Fibroblast of gingiva (primary cell): ENCODE measurements at places on chromosomes 2 and 18.

DNA sequence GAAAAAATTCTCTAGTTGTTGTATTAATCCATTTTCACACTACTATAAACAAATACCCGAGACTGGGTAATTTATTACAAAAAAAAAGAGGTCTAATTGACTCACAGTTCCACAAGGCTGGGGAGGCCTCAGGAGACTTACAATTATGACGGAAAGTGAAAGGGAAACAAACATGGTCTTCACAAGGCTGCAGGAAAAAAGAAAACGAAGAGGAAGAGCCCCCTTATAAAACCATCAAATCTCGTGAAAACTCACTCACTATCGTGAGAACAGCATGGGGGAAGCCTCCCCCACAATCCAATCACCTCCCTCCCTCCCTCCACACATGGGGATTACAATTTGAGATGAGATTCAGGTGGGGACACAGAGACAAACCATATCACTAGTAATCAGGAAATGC lies 61.7 kb upstream of the SPTBN1 start:
- peak; percentile 12 for DNase-seq

- no peak for DNase-seq
Measured at GRCh38 chr18:26646901-26647300, 98.5 kb upstream of the KCTD1 start.

DNA sequence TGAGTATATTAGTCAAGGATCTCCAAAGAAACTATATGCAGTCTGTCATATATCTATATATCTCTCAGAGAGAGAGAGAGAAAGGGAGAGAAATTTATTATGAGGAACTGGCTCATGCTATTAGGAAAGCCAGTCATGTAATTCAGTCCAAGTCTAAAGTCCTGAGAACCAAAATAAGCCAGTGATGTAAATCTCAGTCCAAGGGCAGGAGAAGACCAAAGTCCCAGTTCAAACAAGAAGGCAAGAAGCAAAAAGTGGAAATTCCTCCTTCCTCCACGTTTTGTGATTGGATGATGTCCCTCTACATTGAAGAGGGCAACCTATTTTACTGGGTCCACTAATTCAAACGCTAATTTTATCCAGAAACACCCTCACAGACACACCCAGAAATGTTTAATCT lies 34.2 kb upstream of the SPATS2L start:
- no peak for DNase-seq

GRCh38 chr2:142127248-142127647 lies 3.6 kb downstream of the LRP1B start:
- no peak for DNase-seq

GRCh38 chr2:173884025-173884802 lies 81.0 kb downstream of the SP3 start:
- peak; percentile 31 for DNase-seq

- peak; percentile 40 for DNase-seq
Measured at GRCh38 chr2:37877457-37878315, 47.4 kb upstream of the RMDN2 start.

- no peak for DNase-seq
Measured at GRCh38 chr18:4658804-4659203, 203.7 kb upstream of the DLGAP1 start.

GRCh38 chr2:187554704-187555082 lies 458 bp upstream of the TFPI start:
- DNase-seq = no peak

DNA sequence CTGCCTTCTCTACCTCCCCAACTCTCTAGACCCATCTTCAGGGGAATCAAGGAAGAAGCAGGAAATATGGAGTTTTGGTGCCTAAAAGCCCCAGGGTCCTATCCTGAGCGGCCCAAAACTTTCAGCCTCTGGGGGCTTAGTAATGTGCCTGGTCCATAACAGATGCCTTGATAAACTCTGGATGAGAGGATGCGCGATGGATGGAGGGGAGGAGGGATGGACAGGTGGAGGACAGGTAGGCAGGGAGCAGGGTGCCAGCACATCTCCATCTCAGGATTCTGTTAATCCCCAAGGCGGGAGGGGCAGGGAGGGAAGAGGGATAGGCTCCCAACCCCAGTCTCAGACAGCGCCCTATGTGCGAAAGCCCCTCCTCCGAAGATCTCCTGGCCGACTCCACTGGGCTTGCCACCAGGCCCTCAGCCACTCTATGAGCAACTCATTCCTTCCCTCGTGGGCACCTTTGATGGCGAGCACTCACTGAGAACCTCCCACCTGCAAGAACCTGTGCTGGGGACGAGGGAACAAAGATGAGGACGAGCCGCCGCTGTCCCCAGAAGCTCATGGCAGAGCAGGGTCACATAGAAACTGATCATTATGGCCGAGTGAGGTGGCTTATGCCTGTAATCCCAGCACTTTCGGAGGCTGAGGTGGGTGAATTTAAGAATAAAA lies 23.1 kb downstream of the HS1BP3 start:
- DNase-seq = no peak

- no peak for DNase-seq
Measured at GRCh38 chr2:66561645-66562303, 126.8 kb downstream of the MEIS1 start.

DNA sequence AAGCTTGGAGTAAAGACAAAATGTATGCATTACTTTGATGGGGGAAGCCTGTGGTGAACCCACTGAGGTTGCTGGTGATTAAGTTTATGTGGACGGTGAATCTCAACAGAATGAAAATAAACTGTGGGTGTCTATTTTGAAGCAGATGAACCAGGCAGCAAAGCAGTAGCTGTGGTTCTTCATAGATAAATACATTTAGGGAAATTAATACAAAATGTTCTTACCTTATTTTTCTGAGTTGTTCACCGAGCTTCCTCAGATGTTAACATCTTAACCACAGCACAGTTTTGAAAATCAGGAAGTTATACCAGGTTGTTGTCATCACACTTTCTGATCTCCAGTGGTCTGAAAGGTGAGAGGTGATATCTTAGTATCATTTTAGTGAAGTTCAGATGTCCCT lies 53.9 kb downstream of the NCK2 start:
- DNase-seq = no peak

DNA sequence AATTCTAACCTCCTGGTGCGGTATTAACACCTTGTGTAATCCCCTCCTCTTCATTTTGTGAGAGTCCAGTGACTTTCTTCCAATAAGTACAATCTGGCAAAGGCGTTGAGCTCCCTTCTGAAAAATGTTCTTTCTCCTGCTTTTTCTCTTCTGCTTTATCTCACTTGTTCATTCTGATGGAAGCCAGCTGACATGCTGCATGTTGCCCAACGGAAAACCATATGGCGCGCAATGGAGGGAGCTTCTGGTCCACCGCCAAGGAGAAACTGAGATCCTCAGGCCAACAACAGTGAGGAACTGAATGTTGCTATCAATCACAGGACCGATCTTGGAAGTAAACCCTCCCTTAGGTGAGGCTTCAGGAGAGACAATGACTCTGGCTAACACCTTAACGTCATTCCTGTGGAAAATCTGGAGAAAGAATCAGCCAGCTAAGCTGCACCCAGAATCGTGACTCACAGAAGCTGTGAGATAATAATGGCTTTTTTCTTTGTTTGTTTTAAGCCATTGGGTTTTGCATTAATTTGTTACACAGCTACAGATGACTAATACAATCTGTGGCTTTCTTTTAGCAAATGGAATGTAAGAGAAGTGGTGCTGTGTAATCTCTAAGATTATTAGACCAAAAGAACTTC lies 1323.9 kb upstream of the DDX18 start:
- no peak for DNase-seq

DNA sequence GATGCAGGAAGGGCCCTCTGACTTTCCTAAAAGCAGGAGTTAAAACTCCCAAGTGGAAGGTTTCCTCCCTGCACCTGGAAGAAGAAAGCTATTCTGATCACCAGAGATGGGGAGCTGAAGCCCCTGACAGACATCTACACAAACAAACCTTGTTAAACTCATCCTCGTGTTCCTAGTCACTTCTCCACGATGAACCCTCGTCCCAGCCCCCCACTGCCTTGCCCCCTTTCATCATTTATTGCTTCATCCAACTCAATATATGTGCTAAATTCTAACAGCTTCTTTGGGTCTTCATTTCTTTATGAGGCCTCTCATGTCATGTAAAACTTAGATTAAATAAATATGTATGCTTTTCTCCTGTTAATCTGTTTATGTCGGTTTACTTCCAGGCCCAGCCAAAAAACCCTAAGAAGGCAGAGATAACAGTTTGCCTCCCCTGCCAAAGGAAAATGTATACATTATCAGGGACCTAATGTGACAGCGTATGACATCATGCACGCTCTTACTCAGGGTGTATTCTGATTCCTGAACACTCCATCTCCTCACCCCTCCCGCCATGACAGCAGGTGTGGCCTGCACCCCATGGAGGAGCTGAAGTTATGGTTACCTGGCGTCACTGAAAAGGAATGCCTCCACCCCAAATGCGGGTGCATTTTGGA lies 287.2 kb downstream of the STK39 start:
- no peak for DNase-seq

- peak; percentile 85 for DNase-seq
Measured at GRCh38 chr2:19021721-19022120, 336.7 kb downstream of the OSR1 start.

- DNase-seq = no peak
Measured at GRCh38 chr2:72085036-72085435, 62.6 kb downstream of the CYP26B1 start.

- no peak for DNase-seq
Measured at GRCh38 chr2:239307221-239307569, 93.6 kb downstream of the HDAC4 start.

- no peak for DNase-seq
Measured at GRCh38 chr2:102891296-102891695, 129.5 kb downstream of the TMEM182 start.

- DNase-seq = no peak
Measured at GRCh38 chr2:127194447-127194846, 25.7 kb downstream of the CYP27C1 start.

DNA sequence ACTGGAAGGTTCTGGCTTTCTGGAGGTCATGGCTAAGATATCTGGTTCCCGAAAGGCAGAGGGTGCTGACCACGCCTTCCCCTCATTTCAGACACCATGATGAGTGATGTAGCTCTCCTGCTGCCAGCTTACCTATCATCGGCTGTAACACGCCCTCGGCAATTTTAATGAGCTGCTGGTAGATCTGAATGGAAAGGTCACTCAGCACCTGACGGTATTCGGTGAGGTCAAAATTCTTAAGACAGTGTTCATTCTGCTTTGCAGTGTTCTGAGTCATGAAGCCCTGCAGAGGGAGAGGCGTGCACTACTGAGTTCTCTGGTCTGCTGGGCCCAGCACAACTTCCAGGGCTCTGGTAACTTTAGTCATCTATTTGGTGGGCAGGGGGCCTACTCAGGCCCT lies 25.7 kb upstream of the ACAA2 start:
- DNase-seq = no peak

DNA sequence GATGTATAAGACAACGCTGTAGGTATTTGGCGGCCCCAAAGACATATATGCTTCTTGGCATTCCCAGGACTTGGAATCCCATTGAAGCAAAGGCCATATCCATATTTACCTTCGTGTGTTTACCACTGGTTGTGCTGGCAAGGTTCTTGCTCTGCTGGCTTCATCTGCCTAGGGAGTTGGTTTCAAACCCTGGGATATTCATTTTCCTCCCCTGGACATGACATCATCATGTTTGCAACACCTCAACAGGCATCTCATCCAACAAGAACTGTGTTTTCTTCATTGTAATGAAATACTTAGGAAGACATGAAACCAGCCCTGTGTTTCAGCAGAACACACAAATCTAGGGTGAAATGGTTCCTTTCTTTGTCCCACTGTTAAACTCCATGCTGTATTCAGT lies 77.9 kb upstream of the PHLPP1 start:
- DNase-seq = no peak

- no peak for DNase-seq
Measured at GRCh38 chr2:129181433-129181832, 798.0 kb upstream of the RAB6C start.

- no peak for DNase-seq
Measured at GRCh38 chr2:178250429-178250828, 56.1 kb downstream of the OSBPL6 start.

- DNase-seq = peak; percentile 34
Measured at GRCh38 chr2:28750316-28751251, 1.0 kb upstream of the PPP1CB start.

DNA sequence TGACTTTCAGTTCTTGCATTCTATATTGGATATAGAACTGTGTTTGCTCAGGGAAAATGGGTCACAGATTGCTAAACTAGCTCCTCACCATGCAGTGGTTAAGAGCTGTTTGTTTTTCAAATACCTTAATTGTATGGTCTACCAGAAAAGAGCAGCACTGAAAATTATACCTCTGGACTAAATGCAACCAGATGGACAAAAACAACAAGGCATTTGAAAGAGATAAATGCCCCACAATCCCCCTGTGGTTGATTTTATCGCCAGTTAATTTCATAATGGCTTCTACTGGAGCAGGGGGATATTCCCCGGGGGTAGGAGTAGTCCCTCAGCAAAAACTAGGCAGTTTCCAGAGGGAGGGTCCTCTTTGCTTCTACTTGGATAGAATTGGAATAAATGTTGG lies 267.9 kb upstream of the TNP1 start:
- peak; percentile 67 for DNase-seq

DNA sequence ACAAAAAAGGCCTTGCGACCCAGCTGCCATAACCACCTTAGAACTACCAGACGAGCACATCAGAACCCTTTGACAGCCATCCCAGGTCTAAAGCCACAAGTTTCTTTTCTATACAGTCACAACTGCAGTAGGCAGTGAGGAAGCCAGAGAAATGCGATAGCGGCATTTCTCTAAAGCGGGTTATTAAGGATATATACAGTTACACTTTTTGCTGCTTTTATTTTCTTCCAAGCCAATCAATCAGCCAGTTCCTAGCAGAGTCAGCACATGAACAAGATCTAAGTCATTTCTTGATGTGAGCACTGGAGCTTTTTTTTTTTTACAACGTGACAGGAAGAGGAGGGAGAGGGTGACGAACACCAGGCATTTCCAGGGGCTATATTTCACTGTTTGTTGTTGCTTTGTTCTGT lies 48.8 kb downstream of the FEZ2 start:
- DNase-seq = no peak

DNA sequence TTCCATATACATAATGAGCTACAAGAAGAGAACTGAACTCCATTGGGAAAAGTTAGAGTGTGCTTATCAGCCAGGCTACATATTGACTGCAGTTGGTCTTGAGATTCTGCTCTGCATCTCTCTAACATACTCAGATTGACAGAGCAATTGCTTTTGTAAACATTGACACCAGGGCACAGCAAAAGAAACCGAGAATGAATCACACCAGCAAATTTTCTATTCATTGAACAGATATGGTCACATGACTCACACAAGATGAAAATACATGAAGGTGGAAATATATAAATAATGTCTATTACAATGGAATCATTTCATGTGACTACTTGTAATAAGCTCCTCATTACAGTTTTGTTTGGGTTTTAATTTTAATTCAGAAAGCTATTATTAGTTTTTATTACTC lies 691.9 kb upstream of the TMEFF2 start:
- DNase-seq = no peak

DNA sequence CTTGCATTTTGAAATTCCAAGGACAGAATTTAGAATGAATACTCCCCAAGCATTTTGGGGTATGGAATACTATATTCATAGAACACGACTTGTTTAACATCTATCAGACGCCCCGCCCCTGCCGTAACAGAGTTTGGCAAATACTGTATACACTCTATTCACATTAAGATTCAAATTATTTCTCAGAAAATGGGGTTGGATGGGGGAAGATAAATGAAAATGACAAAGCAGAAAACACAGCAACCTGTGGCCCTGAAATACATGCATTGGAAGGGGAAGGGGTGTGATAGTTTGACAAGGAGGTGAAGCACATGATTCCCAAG lies 634.6 kb upstream of the SLC39A10 start:
- DNase-seq = no peak

- DNase-seq = no peak
Measured at GRCh38 chr2:8552293-8552801, 129.5 kb upstream of the ID2 start.

GRCh38 chr18:72986103-72986502 lies 118.3 kb upstream of the NETO1 start:
- DNase-seq = no peak
